ENCODE measurements at places on chromosomes 2 and 18.

DNA sequence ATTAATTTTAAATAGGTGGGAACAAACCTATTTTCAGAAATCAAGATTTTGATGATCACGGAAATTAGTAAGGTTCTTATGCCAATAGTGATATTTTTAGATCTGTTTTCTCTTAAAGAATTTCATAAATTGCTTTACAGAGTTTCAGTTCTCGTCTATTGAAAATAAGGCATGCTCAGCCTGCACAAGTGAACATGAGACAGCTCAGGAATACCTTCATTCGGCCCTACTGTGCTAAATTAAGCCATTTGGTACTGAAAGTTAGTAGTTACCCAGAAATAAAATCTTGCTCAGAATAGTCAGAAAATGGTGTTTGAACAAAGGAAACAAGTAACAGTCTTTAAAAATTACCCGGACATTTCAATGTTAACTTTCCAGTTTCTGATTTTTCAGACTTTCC is 60.4 kb downstream of the DLGAP1 start:
- DNase-seq: no peak

DNA sequence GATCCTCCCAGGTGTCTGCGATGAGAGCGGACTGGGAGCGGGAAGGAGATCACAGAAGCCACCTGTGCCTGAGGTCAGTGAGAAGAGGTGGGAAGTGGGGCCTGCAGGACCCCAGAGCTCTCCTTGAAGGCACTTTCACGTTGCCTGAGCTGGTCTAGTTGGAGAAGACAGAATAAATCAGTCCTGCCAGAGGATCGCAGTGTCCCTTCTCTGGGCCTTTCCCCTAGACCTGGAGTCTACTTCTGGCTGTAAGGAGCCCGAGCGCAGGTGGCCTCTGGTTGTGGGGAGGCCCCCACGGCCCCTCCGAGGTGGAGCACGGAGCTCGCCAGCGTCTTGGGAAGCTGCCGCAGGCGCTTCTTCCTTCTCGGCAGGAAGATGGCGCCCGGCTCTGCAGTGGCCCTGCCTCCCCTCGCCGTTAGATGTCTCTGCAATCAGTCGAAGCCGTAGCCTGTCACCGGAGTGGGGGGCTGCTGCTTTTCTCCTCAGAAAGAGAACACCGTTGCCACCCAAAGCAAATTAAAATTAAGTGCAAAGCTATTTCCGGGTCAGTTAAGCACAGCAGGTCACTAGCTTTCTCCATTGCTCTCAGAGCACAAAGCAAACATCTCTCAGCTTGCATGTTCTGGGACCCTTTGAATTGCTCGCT is 212.0 kb upstream of the MYT1L start:
- no peak for DNase-seq

GRCh38 chr2:233756429-233757081 is 3.5 kb upstream of the UGT1A1 start:
- no peak for DNase-seq

DNA sequence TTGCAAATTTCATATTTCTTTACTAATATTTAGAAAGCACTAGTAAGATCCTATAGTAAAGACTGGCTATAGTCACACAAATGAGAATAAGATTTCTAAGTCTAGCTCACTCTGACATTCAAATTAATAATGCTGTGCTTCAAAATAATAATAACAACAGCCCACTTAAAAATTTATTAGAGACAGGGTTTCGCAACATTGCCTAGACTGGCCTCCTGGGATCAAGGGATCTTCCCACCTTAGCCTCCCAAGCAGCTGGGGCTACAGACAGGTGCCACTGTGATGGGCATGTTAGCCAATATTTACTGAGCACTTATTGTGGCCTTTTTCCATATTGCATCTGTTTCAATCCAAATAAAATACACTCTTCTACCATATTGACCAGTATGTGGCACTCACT is 96.1 kb downstream of the PIEZO2 start:
- no peak for DNase-seq

DNA sequence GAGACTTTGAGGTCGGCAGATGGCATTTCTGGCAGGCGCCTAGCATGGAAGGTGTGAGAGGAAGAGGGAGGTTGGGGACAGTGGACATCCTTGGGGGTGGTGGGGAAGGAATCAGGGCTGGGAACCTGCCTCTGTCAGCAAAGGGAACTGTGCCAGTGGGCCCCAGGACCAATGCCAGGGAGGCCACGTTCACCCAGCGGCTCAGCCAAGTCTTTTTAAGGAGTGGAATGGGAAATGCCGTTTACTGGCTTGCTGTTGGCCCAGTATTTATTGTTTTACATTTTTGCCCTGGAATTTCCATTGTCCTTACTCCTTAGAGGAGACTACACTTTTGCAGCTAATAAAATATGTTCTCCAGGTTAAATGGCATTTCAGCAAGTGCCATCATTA is 135.2 kb downstream of the MCFD2 start:
- DNase-seq: no peak

GRCh38 chr2:183035954-183036669 is 2.1 kb downstream of the NCKAP1 start:
- no peak for DNase-seq

DNA sequence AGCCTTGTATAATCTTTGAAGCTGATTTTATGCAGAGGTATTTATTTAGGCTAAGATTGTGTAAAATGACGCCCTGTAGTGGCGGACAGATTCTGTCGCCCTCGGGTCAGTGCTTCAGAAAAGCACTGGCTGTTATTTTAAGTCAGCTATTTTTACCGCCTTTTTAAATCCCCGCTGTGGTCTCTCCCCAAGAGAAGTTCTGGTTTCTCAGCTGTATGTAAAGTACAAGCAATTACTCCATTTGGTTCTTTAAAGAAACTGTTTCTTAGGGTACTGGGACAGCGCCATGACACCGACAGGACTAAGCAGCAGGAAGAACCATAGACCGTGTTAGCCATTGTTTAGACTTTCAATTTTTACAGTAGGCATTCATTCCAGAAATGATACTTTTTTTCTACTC is 65.0 kb downstream of the UGGT1 start:
- no peak for DNase-seq

GRCh38 chr2:143742581-143742980 is 613.4 kb downstream of the ARHGAP15 start:
- no peak for DNase-seq

DNA sequence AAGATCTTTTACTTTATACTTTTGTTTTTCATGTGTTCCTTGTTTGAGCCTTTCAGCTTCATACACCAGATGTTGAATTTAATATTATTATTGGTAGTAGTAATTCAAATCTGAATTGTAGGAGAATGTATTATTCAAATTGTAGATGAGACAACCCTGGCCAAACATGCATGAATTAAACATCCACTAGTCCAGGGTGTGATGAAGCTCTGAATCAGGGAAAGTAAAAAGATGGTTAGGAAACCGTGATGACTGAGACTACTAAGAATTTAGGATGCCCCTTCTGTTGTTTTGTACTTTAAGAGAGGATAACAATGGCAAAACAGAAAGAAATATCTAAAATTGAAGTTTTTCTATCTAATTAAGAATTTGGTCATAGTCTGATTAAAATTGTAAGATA is 227.8 kb upstream of the CDH2 start:
- DNase-seq: no peak

DNA sequence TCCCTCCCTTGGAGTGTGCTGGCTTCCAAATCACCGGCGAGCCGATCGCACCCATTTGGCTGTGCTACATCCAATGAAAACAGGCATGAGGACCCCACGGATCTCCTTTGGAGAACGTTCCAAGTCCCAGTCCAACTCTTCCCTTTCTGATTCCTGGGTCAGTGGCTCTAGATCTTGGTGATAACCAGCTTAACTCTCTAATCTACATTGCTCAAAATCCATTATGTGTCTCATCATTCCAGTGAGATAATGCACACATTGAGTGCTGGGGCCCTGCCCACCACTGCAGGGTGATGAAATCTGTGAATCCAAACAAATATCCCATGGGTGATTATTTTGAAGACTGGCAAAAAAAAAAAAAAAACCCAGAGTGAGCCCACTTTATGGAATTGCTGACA is 232.7 kb upstream of the COPS8 start:
- no peak for DNase-seq

GRCh38 chr2:160085662-160086061 is 23.2 kb upstream of the PLA2R1 start:
- no peak for DNase-seq

DNA sequence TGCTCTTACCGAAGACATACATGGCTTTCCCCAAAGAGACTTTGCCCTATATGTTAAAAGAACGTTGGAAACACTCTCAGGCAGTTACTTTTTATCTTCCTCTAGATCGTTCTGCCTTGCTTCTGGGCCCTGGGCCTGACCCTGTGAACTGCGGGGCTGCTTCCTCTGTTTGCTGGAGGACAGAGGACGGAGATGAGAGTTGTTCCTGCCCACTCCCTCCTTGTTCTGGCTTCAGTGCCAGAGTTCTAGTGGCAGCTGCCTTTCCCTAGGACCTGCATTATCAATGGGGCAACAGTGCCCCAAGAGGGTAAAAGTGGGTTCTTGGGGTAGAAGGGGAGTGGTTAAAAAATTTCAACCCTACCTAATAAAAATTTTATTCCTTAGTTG is 6.5 kb upstream of the FN1 start:
- no peak for DNase-seq

GRCh38 chr2:100691846-100692245 is 128.1 kb upstream of the NPAS2 start:
- DNase-seq: no peak

DNA sequence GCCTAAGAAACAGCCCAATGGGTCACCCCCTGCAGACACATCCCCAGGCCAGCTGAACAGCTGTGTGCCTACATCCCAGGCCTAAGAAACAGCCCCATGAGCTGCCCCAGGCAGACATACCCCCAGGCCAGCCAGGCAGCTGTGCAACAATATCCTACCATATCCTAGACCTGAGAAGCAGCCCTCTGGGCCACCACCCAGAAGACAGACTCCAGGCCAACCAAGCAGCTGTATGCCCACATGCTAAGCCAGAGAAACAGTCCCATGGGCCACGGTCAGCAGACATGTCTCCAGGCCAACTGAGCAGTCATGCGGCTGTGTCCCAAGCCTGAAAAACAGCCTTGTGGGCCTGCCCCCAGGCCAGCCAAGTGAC is 205.5 kb downstream of the ATAD2B start:
- no peak for DNase-seq

DNA sequence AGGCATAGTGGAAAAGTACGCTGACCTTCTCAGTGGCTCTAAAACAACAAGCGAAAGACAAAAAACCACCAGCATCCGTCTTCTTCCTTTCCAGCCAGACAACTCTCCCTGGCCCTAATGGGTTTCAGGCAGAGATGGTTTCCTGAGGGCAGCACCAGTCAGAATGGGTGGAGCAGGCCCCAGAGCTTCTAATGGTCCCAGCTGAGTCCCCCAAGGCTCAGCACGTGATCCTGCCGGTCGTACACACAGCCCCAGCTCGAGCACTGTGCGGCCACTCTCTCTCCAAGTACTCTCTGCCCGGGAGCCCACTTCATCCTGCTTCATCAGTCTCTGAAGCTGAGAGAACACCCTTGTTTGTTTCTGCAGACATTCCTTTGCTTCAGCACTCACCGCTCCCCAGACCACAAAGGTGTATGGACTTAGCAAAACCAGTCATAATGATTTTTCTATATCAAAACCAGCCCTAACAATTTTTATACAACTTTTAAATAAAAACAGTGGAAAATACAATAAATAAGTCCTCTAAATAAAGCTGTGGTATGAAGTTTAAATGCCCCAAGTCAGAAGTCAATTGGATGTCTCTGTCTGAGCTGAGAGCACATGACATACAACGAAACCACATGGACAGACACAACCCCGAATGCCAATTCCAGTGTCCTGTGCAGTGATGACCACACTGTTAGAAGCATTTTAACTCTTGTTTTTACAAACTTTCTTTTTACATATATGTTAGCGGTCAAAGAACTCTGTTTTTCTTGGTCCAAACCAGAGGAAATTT is 63.9 kb downstream of the PARD6G start:
- DNase-seq: no peak

- no peak for DNase-seq
Observed at GRCh38 chr2:206531996-206532543, 88.7 kb downstream of the ADAM23 start.

GRCh38 chr2:240232264-240232915 is 91.9 kb upstream of the OTOS start:
- DNase-seq: no peak

DNA sequence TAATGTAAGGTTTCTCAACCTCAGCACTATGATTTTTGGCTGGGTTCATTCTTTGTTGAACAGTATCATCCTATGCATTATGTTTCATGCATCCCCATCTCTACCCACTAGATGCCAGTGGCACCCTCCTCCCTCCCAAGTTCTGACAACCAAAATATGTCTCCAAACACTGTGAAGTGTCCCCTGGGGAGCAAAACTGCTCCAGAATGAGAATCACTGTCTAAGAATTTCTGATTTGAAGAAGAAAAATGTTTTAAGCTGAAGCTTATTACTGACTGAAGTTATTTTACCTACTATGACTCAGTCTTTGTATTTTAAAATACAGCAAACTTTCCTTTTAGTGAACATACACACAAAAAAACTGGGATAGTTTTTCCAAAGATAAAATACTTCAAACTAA is 3.4 kb downstream of the THADA start:
- DNase-seq: no peak

DNA sequence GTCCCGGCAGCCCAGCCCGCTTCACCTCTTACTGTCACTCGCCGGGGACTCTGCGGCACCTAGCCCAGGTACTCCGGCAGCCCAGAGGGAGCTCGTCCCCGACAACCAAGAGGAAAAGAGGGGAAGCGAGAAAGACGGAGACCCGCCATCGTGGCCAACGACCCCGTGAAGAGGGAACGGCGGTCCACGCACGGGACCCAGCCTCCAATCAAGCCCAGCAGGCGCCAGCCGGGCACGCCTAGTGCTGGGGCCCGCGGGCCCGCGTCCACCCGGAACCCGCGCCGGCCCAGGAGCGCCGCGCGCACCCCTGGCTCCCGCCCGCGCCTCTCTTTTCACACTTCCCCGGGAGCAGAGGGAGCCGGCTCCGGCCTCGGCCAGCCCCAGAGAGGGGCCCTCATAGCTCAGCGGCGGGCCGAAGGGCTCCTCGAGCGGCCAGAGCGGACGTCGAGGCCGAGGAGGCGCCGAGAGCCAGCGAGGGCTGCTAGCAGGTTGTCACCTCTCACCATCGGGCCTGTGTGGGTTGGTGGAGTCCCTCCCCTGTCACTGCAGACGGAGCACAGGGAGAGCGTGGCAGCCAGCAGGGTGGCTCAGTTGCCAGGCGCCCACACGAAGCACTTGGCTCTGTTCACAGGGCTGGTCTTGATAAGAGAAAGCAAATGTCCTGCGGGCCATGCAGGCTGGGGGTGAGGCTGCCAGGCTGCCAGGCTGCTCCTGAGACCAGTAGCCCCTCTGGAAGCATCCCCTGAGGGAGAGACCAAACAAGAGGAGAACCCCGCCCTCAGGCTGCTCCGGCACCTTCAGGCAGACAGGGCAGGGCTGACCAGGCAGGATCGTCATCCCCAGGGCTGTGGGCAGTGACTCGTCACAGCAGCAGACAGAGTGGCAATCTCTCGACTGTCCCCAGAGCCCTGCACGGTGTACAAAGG is 36.9 kb upstream of the KLF11 start:
- no peak for DNase-seq

DNA sequence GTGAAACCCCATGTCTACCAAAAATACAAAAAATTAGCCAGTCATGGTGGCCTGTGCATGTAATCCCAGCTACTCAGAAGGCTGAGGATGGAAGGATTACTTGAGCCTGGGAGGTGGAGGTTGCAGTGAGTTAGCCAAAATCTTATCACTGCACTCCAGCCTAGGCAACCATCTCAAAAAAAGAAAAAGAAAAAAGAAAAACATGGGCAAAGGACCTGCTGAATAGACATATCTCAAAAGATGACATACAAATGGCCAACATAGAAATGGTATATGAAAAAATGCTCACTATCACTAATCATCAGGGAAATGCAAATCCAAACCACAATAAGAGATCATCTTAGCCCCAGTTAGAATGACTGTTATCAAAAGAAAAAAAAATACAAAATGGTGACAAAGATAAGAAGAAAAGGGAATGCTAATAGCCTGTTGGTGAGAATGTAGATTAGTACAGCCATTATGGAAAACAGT is 1.4 kb upstream of the TGOLN2 start:
- DNase-seq: no peak
